ENCODE measurements at places on chromosomes 7 and 10.

DNA sequence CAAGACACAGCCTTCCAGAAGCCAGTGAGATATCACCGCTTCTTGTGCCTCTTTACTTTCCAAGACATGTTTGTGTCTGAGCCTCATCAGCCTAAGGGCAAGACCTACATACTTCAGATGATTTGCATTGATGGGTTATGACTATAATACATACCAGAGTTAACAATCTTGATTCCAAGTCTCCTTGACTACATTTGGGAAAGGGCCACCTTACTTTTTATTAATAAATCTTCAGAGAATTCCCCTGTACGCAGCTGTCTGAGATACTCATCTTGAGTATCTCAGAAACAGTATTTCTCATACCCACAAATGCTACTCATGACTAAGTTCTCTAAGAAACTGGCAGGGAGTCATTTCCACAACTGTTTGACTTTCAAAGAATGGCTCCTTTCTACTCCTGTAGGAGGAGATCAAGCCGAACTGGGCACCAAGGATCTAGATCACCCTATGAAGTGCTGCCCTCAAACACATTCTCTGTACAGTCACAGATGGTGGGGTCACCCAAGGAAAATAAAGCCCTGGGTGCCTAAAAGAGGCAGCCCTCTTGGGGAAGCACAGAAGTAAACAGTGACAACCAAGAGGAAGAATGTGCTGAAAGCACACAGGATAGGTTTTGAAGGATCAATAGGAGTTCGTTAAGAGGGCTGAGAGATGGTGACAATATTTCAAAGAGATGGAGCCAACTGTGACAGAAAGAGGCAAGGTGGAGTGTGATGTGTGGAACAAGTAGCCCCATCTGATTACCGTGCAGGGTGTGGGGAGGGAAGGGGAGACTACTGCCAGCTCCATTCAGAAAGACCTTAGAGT lies 138.9 kb downstream of the JAZF1 start:
- DNase-seq: no peak

DNA sequence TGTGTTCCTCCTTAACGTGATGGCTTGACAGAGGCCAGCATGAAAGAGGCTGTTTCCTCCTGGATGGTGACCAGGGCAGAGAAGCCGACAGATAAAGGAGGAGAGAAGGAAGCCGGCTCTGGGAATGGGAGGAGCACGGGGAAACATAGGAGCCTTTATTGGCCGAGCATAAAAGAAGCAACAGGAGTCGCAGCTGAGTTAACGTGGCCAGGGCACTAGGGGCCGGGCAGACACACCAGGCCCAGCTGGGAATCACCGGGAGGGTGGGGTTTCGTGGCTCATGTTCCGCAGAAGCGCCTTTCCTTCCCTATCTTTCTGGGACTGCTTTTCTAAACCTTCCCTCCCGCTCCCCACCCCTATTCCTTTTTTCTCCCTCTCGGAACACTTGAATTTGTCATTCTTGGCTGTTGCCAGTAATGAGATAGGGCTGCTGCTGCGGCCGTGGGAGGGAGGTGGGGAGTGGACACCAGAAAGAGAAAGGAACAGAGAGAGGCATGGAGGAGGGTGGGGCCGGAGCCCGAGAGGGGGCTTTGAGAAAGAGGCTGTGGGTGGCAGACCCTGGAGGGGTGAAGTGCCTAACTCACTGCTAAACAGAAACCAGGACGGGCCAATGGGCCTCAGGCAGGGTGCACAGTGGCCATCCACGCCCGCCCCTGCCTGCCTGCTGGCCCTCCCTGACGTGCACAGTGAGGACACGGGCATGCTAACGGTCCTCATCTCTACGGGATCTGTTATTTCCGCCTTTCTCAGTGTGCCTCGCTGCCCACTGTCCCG lies 65.2 kb downstream of the COL13A1 start:
- no peak for DNase-seq

- no peak for DNase-seq
Observed at GRCh38 chr10:106189292-106189691, 975.2 kb downstream of the SORCS1 start.

DNA sequence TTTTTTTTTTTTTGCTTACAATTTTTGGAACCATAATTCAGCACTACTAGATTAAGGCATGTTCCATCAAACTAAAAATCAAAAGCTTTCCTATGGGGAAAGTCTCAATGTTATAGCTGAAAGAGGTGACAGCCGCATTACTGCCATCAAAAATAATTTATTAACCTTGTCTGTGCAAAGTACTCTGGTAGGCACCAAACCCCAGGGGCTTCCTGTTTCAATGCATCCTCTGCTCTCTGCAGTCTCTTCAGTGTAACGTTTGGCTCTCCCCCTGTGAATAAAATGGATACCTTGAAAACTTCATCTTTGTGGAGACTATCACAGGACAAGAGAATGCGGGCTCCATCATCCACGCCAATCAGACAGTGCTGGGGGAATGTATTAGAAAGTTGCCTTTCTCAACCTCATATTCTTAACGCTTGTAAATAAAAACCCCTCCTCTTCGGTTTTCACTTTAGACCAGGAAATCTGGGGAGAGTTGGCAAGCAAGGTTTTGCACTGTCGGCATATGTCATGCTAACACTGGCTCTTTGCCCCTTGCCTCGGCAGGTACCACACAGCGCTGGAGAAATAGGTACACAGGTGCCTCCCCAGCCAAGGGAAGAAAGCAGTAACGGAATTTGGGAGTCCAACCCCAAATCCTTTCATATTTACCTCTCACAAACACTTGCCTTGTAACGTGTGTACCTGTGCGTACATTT lies 1.6 kb upstream of the NRG3 start:
- DNase-seq: no peak

GRCh38 chr7:131652934-131653333 lies 96.5 kb upstream of the PODXL start:
- no peak for DNase-seq

GRCh38 chr7:44093102-44093641 lies 10.8 kb upstream of the POLM start:
- DNase-seq: no peak

GRCh38 chr10:61744469-61744868 lies 81.7 kb downstream of the CABCOCO1 start:
- DNase-seq: no peak

GRCh38 chr10:77526868-77527617 lies 110.6 kb downstream of the KCNMA1 start:
- no peak for DNase-seq

DNA sequence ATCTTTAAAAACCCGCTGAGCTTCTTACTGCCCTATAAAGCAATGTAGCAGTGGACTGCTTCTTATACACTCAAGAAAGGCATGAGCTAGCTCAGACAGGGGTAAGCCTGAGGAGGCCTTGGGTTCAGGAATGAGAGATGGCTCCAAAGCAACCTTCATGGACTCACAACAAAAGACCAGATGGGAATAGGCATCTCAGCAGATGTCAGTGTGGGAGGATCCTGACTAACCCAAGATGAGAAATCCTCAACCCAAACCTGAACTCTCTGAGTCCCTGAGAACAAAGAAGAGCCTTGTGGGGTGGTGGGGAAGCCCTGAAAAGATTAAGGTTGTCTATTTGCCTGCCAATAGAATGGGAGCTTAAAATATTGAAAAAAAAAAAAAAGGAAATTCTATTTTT lies 807.4 kb downstream of the KCNMA1 start:
- no peak for DNase-seq

GRCh38 chr10:24334279-24334939 lies 125.5 kb downstream of the KIAA1217 start:
- DNase-seq: no peak
